ENCODE measurements at places on chromosomes 4 and X.

DNA sequence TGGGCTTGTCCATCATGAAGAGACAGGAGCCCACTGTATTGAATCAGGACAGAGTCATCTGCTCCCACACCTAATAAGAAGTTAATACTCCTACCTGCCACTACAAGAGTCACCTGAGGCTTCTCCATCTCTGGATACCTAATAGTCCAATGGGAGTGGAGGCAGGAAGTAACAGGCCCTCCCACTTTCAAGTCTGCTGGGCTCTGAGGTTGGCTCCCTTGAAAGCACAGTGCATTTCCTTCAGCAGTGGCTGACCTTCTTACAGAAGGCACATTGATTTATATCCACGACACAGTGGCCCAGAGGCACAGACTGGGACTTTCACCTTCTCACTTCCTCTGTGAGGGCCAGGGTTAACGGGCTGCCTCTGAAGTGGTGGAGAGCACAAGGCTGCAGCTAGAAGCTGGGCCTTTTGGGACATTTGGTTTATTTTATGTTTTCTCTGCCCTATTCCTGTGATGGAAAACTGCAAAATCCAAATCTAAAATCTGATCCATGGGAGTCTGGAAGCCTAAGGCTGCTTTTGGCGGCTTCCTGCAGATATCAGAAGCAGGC lies 38.1 kb downstream of the FRG2 start:
- H3K27me3 ChIP-seq = no peaks in the 10 kb centered on the region
- H3K27ac ChIP-seq = no peak overlapping the region
- H3K4me1 ChIP-seq = no peaks in the 10 kb centered on the region
- no peak for DNase-seq
- H3K36me3 ChIP-seq = no peaks in the 10 kb centered on the region

DNA sequence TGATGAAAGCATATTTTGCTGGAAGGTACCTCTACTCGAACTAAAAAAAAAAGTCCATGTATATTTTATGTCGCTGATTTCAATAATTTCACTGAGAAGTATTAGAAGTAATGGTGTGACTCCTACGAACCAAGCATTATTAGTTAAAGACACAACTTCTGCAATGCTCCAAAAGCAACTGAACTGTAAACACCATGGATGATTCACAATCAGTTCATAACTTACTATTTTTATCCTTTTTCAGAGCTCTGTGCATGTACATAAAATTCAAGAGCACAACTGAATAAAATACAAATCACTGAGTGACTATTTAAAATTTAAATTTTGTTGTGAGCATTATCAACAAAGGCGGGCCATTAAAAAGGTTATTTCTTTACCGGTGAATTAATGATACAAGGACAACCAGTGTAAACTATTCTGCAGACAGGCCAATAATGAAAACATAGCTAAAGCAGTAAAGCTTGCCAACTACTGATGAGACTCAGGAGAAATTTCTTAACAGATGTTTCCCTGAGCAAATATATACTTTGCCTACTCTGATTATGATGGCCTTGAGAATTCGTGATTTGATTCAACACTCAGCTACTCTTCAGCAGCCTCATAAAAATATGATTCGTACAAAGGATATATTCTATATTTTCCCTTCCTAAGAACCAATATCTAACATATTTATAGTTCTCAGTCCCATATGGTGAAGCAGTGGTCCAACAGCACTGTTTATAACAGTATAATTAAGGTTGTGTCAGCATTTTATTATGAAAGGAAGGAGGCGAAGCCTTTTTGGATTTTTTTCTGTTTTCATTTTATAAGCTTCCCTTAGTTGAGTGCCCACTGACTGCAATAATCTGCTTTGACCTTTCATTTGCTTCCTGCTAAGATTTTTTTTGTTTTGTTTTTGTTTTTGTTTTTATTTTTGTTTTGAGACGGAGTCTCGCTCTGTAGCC lies 62.8 kb upstream of the NEIL3 start:
- no peaks in the 10 kb centered on the region for H3K27me3 ChIP-seq
- no peaks in the 10 kb centered on the region for H3K36me3 ChIP-seq
- no peak overlapping the region for H3K27ac ChIP-seq
- DNase-seq = no peak
- no peak overlapping the region for H3K4me3 ChIP-seq
- H3K4me1 ChIP-seq = peaks cover 8% of the 10 kb centered on the region

GRCh38 chrX:111005166-111005565 lies 90.8 kb upstream of the PAK3 start:
- no peak overlapping the region for H3K27ac ChIP-seq
- H3K4me1 ChIP-seq = no peaks in the 10 kb centered on the region
- peaks cover 40% of the 10 kb centered on the region for H3K27me3 ChIP-seq
- no peaks in the 10 kb centered on the region for H3K36me3 ChIP-seq
- H3K4me3 ChIP-seq = no peak overlapping the region

DNA sequence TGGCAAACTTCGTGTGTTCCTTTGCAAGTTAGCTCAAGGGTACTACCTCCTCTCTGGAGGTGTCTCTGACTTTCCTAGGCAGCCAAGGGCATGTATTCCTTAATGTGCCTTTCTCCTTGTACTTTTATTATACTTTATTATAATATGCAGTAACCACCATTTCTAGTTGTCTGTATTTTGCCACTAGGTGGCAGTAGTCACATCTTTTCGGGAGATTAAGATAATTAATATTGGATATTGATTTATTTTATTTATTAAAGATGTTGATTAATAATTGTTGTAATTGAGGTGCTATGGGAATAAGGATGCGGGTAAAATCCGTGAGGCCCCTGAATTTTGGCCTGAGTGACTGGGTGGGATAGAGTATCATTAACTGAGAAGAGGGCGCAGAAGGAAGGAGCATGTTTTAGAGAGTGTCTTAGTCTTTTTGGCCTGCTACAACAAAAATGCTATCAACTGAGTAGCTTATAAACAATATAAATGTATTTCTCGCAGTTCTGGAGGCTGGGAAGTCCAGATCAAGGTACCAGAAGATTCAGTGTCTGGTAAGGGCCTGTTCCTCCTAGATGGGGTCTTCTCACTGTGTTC lies 153.3 kb downstream of the TMEM164 start:
- peaks cover 14% of the 10 kb centered on the region for H3K4me1 ChIP-seq
- H3K27me3 ChIP-seq = no peaks in the 10 kb centered on the region
- no peaks in the 10 kb centered on the region for H3K36me3 ChIP-seq
- no peak for DNase-seq

GRCh38 chr4:80806472-80806871 lies 224.0 kb upstream of the BMP3 start:
- DNase-seq = no peak
- H3K4me1 ChIP-seq = no peaks in the 10 kb centered on the region
- no peaks in the 10 kb centered on the region for H3K27me3 ChIP-seq
- no peak overlapping the region for H3K27ac ChIP-seq
- no peaks in the 10 kb centered on the region for H3K36me3 ChIP-seq
- H3K4me3 ChIP-seq = no peak overlapping the region

DNA sequence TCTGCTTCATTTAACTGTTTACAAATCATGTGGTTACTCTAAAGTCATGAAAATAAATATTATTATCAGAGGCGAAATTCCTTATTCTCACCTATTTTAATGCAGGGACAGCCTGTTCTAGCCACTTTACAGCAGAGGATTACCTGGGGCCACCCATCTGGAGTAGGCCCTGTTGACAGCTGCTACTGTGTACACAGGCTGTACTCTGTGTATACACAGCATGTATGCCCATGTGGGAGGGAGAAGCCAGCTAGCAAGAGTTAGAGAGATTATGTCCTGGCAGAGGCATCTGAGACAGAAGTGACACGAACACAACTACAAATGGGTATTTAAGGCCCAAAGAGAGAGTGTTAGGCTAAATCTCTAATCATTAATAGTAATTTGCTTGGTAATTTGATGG lies 62.1 kb downstream of the GPRIN3 start:
- H3K27ac ChIP-seq = no peak overlapping the region
- no peak for DNase-seq
- no peaks in the 10 kb centered on the region for H3K4me1 ChIP-seq
- no peaks in the 10 kb centered on the region for H3K36me3 ChIP-seq
- H3K27me3 ChIP-seq = no peaks in the 10 kb centered on the region

- no peak for DNase-seq
- H3K4me3 ChIP-seq = no peak overlapping the region
- H3K27me3 ChIP-seq = no peaks in the 10 kb centered on the region
- no peaks in the 10 kb centered on the region for H3K36me3 ChIP-seq
- no peaks in the 10 kb centered on the region for H3K4me1 ChIP-seq
These were observed 39.3 kb downstream of the SYTL5 start for GRCh38 chrX:38045538-38046096.

- no peak overlapping the region for H3K27ac ChIP-seq
- no peak for DNase-seq
- H3K4me1 ChIP-seq = no peaks in the 10 kb centered on the region
- no peaks in the 10 kb centered on the region for H3K27me3 ChIP-seq
- no peaks in the 10 kb centered on the region for H3K36me3 ChIP-seq
- H3K4me3 ChIP-seq = no peak overlapping the region
These were observed 210.4 kb upstream of the GALNTL6 start for GRCh38 chr4:171602638-171603355.

GRCh38 chrX:48703642-48704481 lies 7.3 kb downstream of the SUV39H1 start:
- peak; percentile 55 for DNase-seq
- peak overlapping the region; percentile 52 for H3K27ac ChIP-seq
- peaks cover 15% of the 10 kb centered on the region for H3K36me3 ChIP-seq
- H3K4me3 ChIP-seq = peak overlapping the region; percentile 7
- peaks cover 28% of the 10 kb centered on the region for H3K4me1 ChIP-seq

- H3K27ac ChIP-seq = no peak overlapping the region
- H3K4me1 ChIP-seq = no peaks in the 10 kb centered on the region
- H3K36me3 ChIP-seq = no peaks in the 10 kb centered on the region
- no peak overlapping the region for H3K4me3 ChIP-seq
These were observed 535.1 kb downstream of the FAT4 start for GRCh38 chr4:125849869-125850268.

GRCh38 chrX:21947671-21948070 lies 7.2 kb downstream of the SMS start:
- no peaks in the 10 kb centered on the region for H3K27me3 ChIP-seq
- peaks cover 42% of the 10 kb centered on the region for H3K36me3 ChIP-seq
- peaks cover 46% of the 10 kb centered on the region for H3K4me1 ChIP-seq
- peak overlapping the region; percentile 61 for H3K4me3 ChIP-seq
- peak overlapping the region; percentile 81 for H3K27ac ChIP-seq

DNA sequence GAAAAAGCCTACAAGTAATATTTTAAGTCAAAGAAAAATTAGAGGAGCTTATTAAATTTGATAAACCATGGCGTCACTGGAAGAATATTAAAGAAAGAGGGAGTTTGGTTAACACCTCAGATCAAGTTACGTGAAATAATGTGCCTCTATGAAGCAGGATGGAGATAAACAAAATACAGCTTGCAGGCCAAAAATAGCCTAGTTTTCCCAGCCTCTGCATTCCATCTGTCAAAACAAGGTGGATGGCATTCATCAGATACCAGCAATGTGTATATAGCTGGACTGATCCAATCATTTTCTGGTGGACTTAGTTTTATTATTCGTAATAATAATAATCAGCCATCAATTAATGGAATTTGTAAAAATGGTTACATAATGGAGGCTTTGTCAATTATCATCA lies 230.7 kb downstream of the NR3C2 start:
- DNase-seq = no peak
- no peak overlapping the region for H3K27ac ChIP-seq
- no peaks in the 10 kb centered on the region for H3K36me3 ChIP-seq

DNA sequence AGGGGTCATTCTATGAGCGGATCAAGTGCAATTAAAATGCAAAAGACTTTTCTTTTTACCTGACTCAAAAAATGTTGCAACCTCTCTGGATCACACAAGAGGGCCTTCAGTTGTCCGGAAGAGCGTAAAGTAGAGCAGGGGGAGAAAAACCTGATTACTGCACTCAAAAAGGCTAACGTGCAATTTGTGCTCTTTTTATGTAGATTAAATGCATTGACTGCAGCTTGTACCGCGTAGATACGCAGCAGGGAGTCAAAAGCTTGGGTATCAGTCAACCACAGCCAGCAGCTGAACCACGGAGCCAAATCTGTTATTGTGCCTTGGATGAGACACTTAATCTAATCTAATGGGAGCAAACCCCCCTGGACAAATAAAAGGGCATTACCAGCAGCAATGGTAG lies 107.3 kb upstream of the RAI2 start:
- DNase-seq = no peak
- H3K27me3 ChIP-seq = peaks cover 63% of the 10 kb centered on the region
- no peak overlapping the region for H3K27ac ChIP-seq

- H3K27ac ChIP-seq = no peak overlapping the region
- no peak for DNase-seq
- peaks cover 20% of the 10 kb centered on the region for H3K4me1 ChIP-seq
These were observed 5.4 kb upstream of the KIAA0232 start for GRCh38 chr4:6776920-6777635.

- H3K27me3 ChIP-seq = no peaks in the 10 kb centered on the region
- no peaks in the 10 kb centered on the region for H3K36me3 ChIP-seq
- H3K27ac ChIP-seq = no peak overlapping the region
- H3K4me3 ChIP-seq = no peak overlapping the region
These were observed 202.4 kb downstream of the CHIC2 start for GRCh38 chr4:53861856-53862610.

GRCh38 chr4:176150356-176150682 lies 45.1 kb downstream of the SPATA4 start:
- H3K36me3 ChIP-seq = no peaks in the 10 kb centered on the region
- no peak overlapping the region for H3K27ac ChIP-seq
- H3K4me3 ChIP-seq = no peak overlapping the region
- H3K4me1 ChIP-seq = no peaks in the 10 kb centered on the region
- no peaks in the 10 kb centered on the region for H3K27me3 ChIP-seq
- DNase-seq = no peak

GRCh38 chr4:184280137-184280536 lies 62.5 kb upstream of the ENPP6 start:
- H3K36me3 ChIP-seq = no peaks in the 10 kb centered on the region
- no peak overlapping the region for H3K4me3 ChIP-seq

GRCh38 chrX:18691431-18691830 lies 16.0 kb upstream of the PPEF1 start:
- DNase-seq = no peak
- peaks cover 25% of the 10 kb centered on the region for H3K27me3 ChIP-seq
- no peak overlapping the region for H3K27ac ChIP-seq
- no peaks in the 10 kb centered on the region for H3K36me3 ChIP-seq

DNA sequence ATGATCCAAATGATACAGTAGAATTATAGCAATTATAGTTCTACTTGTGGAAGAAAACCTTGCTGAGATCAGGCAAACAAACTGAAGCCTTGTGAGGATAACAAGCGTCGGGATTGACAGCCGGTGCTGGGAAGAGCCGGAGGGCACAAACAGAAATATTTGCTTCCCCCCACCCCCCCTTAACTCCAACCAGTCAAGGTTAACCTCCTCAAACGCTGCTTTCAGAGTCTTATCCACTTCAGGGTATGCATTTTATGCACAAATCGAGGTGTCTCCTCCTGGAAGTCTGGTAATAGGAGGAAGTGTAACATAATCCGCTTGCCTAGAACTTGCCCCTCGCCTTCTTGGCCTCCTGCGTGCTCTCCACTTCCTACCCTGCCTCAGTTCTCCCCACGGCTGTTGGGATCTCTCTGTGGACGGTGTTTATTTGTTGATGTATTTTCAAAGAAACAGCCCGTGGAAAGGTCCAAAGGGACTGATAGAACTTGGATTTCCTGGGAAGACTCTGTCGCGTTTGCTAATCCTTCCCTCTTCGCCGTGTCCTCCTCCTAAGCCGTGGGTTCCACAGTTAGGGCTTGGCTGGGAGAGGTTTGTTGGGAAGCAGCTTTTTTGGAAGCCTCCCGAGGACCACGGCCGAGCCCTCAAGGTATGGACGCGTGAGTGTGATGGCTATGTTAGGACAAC lies 4.1 kb upstream of the ARX start:
- H3K27ac ChIP-seq = no peak overlapping the region
- H3K36me3 ChIP-seq = no peaks in the 10 kb centered on the region
- peaks cover 88% of the 10 kb centered on the region for H3K27me3 ChIP-seq
- DNase-seq = no peak
- H3K4me3 ChIP-seq = peak overlapping the region; percentile 40
